ENCODE measurements at places on chromosomes 7 and 10.

DNA sequence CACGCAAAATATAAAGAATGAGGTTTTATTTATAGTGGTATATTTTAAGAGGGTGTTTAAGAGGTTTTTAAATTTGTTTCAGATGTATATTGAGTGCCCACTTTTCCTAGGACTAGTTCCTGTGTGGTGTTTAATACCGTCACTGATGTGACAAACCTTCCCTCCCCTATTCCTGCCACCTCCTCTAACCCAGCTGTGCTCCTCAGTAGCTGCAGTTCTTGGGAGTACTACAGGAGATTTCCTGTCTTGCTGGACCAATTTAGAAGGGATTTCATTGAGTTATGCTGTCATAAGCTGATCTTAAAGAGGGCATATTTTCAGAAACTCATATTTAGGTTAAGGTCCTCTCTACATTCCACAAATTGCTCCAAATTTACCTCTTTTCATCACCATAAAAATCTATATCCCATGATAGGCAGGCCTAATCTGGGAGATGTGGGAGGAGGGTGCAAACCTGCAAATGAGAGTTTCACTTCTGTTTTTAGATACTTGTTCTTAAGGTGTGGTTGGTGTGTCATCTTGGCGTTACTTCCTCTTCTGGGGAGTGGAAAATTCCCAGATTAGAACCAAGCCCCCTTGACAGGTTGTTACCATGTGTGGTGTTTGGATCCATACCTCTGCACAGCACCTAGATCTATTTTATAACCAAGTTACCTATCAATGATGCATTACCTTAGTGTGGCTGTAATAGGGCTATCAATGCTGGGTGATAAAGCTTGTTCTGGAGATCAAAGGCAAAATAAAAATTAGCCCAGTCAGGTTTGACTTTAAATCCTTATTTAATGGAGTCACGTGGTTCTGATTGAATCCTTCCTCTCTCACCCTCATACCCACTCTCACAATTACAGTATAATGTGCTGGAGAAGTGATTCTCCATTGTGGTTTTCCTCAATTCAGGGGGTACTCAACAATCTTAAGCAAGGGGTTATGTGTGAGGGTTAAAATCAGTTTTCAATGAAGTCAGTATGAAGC is 141.1 kb downstream of the CDK14 start:
- DNase-seq, result no peak

- DNase-seq, result peak; percentile 90
Measured at GRCh38 chr10:125123476-125124114, 36.8 kb downstream of the CTBP2 start.

GRCh38 chr10:132548869-132549268 is 11.3 kb downstream of the INPP5A start:
- no peak for DNase-seq

DNA sequence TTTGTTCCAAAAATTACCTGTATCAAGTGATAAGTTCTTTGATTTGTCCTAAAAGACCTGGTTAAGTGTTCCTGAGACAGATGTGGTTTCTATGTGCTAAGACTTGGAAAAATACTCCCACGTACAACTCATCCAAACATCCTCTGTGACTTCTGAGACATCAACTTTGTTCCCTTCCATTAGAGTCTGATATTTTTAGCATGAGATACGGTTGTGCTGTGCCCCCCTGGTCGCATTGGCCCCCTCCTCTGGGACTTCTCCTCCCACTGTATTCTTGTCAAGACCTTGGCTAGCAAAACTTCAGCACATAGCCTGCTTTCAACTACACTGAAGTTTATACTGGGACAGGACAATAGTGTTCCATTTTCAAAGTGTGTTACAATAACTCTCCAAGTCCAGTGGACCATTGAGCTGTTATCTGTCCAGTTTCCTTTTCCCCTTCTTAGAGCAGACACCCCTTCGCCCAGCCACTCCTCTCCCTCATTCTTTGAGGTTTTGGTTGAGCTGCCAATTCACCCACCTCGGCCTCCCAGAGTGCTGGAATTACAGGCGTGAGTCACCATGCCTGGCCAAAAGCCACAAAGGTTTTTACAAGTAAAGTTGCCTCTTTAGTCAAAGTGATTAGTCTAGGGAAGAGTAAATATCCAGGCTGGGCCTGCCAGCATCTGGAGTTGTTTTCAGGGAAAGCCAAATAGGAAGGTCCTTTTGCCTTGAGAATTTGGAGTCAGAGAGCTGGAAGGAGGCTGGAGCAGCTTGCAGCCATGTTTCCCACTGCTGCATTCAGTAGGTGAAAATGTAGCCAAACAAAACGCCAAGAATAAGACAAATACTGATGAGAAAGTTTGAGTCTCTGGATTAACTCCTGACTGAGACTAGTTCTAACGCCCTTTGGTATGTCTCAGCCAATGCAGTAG is 17.8 kb upstream of the PDLIM1 start:
- DNase-seq, result peak; percentile 86

DNA sequence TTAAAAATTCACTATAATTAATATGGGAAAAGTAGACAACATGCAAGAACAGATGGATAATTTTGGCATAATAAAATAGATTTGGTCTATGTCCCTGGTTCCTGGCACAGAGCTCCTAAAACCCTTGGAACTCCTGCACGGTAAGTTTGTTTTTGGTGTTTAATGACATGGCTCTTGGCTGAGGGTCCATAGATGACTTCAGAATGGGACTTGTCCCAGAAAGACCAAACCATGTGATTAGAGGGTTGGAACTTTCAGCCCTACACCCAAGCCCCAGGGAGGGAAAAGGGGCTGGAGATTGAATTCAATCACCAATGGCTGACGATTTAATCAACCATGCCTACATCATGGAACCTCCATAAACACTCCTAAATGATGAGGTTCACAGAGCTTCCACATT is 12.6 kb upstream of the GSDME start:
- peak; percentile 48 for DNase-seq

All from right cardiac atrium (tissue), 5 donors.